ENCODE measurements at places on chromosomes 7 and 10.

DNA sequence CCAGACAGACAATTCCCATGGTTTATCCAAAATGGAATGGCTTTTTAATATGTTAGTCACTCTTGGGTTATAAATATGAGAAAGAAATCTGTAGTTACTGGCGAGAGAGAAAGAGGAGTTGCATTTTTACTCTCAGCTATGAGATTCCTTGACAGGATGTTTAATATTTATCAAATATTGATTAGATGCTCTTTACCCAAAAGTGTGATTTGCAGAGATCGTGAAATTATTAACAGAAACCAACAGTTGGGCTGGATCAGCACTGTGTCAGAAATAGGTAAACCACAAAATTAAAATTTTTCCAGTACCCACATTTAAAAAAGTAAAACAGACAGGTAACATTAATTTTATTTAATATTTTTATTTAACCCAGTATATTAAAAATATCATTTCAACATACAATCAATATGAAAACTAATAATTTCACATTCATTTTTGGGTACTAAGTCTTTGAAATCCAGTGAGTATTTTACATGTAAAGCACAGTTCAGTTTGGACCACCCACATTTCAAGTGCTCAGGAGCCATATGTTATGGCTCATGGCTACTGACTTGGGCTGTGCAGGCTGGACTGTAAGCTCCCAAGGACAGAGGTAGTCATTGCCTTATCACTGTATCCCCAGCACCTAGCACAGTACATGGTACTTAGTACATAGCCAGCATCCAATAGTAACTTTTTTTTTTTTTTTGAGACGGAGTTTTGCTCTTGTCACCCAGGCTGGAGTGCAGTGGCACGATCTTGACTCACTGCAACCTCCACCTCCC, 42.5 kb downstream of the KLHDC10 start:
- DNase-seq, result no peak

- no peak for DNase-seq
These were observed 168.6 kb upstream of the SHH start for GRCh38 chr7:155980841-155981240.

- DNase-seq, result no peak
These were observed 101.6 kb upstream of the FAM171A1 start for GRCh38 chr10:15472431-15473395.

DNA sequence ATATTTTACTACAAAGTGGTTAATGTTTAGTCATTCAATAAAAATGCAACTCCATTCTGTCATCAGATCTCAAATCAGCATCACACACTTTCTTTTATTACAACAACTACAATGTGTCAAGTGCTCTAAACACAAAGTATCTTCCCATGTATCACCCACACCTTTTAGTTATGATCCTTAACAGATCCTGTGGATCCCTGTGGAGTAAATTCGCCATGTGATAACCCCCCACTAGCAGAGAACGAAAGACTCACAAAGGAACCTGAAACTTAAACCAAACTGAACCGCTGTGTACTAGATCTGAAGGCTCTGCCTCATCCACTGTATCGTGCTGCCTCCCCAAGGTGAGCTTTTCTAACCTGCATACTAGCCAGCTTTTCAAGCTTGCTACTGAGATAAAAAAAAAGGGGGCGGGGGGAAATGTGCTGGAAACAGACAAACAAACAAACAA, 1.7 kb downstream of the DPY19L1 start:
- no peak for DNase-seq

GRCh38 chr10:30986053-30986555, 45.6 kb downstream of the ZNF438 start:
- DNase-seq, result no peak

DNA sequence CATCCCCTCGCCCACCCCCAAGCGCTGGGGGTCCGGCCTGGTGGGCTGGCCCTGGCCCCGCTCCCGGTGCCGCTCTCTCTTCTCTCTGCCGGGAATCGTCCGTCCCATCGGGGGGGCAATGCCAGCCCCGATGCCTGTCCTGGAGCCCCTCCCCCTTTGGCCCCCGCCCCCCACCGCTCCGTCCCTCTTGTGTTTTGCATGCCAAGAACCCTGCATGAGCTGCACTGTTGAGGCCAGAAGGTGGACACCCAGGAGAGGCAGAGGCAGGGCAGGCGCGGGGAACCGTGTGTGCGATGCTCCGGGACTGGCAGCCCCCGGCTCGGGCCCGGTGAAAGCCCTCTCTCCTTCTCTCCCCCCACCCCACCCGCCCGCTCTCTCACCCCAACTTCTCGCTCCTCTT, 22.1 kb upstream of the HSPB1 start:
- no peak for DNase-seq

- DNase-seq, result no peak
These were observed 28.4 kb downstream of the RASGEF1A start for GRCh38 chr10:43238462-43238861.

GRCh38 chr7:13014011-13014410, 326.6 kb downstream of the ARL4A start:
- no peak for DNase-seq

DNA sequence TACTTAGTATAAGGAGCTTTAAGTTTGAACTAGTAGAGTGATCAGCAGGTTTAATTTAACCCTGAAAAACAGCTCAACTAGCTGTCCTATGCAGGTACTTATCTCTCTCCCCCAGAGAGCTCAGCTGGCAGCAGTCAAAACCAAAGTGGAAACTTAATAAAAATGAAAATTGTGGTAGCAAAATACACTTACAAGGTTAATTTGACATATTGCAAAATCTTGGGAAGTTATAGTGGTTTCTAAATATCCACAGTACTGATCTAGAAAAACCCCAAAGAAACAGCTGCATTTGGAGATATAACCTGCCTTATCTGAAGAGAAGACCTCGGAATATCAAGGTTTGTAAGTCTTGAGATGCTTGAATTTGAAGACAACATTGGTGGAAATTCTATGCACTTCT, 269.2 kb downstream of the RNLS start:
- peak; percentile 79 for DNase-seq

DNA sequence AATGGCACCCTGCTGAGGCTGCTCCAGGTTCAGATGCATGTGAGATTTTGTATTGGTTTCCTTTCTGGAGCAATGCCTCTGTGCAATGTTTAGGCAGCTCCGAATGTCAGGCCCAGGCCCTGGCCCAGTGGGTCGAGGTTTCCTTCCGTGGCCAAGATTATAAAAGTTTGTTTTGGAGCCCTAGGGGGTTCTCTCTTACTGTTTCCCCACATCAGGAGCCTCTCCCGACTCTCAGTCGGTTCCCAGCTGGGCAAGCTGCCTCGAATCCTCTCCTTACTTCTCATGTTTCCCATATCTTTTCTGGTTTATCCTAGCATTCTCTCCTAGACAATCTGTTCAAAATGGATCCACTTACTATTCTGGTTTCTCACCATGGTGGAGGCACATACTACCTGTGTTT, 11.0 kb downstream of the TMEM140 start:
- no peak for DNase-seq

- DNase-seq, result no peak
These were observed 106.1 kb upstream of the HABP2 start for GRCh38 chr10:113446739-113447138.

- no peak for DNase-seq
These were observed 33.8 kb downstream of the JAKMIP3 start for GRCh38 chr10:132099389-132100090.

DNA sequence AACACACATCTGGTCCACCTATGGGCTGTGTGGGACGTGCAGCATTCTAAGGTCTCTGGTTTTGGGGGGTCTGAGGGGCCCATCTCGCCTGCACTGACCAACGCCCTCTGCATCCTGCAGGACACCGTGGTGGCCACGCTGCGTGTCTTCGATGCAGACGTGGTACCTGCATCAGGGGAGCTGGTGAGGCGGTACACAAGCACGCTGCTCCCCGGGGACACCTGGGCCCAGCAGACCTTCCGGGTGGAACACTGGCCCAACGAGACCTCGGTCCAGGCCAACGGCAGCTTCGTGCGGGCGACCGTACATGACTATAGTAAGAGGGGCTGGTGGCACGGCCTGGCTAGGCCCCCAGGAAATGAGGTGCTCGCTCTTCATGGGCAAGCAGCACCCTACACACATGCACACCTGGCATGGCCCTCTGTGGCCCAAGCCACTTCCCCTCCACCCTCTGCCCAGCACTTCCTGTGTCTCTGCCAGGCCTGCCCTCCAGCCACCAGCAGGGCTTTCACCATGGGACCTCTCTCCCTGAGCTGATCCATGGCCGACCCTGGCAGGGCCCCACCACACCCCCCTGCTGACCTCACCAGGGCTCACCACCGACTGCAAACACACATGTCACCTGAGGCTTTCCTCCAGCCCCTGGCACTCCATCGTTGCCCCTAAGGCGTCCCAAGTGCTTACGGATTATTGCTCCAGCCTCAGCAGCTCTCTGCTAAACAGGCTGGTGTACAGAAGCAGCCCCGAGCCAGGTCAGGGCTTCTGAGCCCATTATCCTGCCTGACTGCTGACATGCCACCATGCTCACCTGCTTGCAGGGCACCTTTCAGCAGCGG, 29.6 kb downstream of the RET start:
- DNase-seq, result no peak

- DNase-seq, result no peak
These were observed 3.5 kb downstream of the MGAM start for GRCh38 chr7:141999058-141999623.

DNA sequence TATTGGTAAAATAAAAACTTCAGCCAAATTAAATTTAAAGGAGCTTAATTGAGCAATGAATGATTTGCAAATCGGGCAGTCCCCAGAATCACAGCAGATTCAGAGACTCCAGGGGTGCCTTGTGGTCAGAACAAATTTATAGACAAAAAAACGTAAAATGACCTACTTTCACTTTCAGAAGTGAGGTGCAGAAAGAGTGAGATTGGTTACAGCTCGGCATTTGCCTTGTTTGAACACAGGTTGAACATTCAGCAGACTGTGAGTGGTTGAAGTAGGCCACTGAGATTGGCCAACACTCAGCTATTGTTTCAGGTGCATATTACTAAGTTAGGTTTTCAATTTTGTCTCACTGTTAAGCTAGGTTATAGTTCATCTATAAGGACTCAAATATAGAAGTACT, 153.4 kb downstream of the BICC1 start:
- DNase-seq, result peak; percentile 20

- peak; percentile 80 for DNase-seq
These were observed 116.0 kb downstream of the SLIT1 start for GRCh38 chr10:97069576-97070362.

DNA sequence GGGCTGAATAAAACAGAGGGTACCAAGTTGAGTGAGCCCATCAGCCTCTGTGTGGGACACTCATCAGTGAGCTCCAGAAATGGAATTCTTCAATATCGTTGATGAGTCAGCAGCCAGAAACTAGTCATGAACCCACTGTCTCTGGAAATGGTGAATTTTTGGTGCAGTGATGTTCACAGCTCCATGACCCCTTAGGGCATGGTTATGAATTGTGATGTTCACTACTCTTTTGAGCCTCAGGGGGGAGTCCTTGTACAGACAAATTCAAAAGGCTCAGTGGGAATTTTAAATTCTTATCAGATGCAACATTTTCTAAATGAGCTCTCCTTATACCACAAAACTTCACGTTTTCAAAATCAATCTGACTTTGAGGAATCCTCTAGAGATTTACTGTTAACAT, 335.7 kb downstream of the PHTF2 start:
- peak; percentile 8 for DNase-seq

- DNase-seq, result no peak
These were observed 30.5 kb downstream of the BICC1 start for GRCh38 chr10:58543141-58543540.

- DNase-seq, result peak; percentile 28
These were observed 27.1 kb downstream of the ZNF775 start for GRCh38 chr7:150406312-150406566.

GRCh38 chr7:33805630-33806233, 99.6 kb upstream of the BMPER start:
- no peak for DNase-seq

DNA sequence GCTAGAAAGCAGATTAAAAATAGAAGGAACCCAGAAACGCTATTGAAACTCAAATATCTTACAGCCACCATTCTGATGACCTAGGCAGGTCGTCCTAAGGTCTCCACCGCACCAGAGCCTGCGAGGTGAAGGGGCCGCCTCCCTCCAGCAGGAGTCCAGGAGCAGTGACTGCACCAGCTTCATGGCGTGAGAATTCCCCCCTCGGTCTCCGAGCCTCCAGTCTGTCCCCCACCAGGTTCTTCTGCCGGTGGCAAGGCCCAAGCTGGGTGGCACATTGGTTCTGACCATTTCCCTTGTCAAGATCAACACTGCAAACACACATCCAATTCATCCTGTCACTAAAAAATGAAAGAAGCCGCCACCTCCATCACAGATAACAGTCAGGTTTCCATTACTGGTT, 98.7 kb downstream of the DIP2C start:
- DNase-seq, result no peak

DNA sequence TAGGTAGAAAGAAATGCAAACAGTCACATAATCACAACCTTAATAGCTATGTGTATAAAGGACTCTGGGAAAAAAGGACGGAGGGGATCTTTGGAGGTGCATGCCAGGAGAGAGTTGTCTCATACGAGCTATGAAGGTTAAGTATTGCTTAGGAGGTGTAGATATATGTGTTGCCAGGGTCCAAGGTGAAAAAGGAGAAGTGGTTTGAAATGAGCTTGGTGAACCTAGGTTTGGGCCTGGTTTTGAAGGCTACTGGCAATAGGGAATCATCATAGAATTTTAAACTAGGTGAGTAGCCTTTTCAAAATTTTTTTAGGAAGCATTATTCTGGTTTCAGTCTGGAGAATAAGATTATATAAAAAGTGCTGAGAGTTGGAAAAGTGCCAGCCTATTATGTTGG, 336.8 kb downstream of the AUTS2 start:
- no peak for DNase-seq

DNA sequence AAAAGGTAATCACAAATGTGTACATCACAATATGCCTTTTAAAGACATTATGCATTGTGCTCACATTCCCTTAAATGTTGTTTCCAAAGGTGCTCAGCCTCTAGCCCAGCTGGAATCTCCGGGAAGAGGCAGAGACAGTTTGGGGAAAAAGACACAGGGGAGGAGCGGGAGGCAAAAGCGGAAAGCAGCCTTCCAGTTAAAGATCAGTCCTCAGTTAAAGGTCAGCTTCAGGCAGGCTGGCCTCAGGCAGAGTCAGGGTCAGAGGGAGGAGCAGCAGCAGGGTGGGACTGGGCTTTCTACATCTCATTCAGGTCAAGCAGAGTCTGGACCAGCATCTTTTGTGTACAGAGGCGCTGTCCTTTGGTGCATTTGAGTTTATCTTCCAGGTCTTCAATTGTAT, 18.6 kb downstream of the ST7 start:
- DNase-seq, result no peak

DNA sequence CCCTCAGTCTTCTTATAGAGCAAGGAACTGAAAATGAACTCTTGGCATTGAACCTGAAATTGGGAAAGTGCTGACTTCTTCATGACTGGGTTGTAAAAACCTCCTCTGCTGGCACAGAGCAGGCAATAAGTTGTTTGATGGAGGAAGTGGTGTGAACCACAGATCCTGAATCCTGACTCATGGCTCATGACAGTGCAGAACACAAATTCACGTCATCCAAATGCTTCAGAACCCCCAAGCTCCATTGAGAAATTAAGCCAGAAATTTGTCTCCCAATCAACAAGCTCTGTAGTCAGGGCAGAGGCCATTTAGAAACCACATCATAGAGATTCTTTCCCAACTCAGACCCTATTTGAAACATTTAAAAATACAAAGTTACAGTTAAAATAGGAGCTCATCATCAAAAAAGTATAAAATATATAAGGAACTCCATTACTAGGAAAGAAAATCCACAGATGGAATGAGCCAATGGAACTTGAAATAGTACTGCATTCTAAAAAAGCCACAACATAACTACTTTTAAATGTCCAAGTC, 10.3 kb upstream of the STK17A start:
- peak; percentile 90 for DNase-seq

- DNase-seq, result no peak
These were observed 769 bp upstream of the ELFN1 start for GRCh38 chr7:1669064-1669951.

GRCh38 chr7:95608359-95609173, 12.2 kb upstream of the PDK4 start:
- no peak for DNase-seq

All from Jurkat, Clone E6-1 (cell line).